ENCODE measurements at places on chromosomes 6 and 20.

DNA sequence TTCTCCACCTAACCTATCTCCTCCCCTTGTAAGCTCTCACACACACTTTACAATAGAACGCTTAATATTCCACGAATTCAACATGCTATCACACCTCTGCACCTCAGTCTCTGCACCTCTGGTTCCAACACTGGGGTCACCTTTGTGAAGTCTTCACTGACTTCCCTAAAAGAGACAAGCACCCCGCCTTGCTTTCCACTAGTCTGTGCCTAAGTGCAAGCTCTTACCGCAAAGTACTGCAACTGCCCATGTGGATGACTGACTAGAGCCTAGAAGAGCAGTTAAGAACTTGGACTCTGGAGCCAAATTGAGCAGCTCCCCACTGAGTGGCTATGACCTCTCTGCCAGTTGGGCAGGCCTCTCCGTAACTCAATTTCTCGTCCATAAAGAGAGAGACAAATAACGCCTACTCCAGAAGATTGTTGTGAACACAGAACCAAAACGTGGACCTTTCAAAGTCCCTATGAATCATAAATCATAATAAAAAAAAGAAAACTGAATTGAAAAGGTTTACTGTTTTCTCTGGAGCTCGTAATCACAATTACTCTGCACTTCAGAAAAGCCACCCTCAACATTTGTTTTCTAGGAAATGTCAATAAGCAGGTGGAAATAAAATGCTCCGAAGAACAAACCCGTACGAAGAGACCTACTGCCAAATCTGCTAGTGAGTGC lies 1.2 kb downstream of the IFNGR1 start:
- peak; percentile 29 for DNase-seq

- no peak for DNase-seq
These were observed 28.1 kb downstream of the RIOK1 start for GRCh38 chr6:7417684-7418083.

- DNase-seq: no peak
These were observed 8.8 kb downstream of the CD109 start for GRCh38 chr6:73704798-73705197.

DNA sequence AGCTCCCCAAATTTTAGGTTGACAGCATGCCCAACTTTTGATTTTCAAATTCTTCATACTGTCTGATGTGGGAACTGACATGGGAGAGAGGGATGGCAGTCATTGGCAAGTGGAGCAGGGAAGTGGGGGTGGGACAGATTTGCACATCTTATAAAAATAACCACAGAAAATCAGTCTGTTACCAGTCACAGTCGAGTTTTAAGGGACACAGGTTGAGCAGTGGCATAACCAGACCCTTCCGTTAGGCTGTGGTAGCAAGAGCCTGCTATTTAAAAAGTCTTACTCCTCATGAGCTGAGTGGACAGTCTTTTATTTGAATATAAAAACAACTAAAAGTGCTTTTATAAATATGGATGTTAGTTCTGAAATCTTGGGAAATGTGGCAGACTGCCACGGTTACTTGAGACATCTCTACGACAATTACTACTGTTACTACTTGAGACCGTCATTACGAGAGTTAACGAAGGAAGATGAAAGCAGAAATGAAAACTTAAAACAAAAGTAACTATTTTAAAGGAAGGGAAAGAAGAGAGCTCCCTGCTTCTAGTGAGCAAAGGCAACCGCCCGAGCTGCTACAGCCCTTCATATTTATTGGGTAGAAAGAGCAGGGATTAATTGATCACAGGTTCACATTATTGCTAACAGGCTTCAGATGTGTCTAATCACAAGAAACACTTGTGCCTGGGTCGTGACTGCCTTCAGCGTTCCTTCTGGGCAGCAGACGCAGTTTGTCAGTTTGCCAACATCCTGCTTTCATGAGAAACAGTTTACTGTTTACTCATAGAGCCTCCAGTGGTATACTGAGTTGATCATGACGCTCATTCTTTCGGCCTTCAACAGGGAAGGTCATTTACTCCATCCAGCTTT lies 71.3 kb downstream of the EFHC1 start:
- DNase-seq: no peak

DNA sequence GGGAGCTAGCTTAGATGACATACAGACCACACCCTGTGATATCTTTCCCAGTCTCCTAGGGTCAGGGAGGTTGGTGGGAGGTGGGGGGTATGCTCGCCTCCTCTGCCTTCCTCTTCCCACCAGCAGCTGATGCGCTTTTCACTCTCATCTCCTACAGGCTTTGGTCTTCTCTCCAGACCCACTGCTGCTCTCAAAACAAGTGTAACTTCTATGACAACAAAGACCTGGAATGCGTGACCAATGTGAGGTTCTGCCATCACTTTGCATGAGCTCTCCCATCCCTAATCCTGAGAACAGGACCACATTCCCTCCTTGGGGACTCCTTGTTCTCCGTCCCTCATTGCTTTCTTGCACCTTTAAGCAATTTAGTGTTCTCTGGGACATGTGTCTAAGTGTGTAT lies 2.7 kb downstream of the CTSA start:
- peak; percentile 31 for DNase-seq

- DNase-seq: peak; percentile 63
These were observed 19.7 kb downstream of the NPEPL1 start for GRCh38 chr20:58712151-58712791.

GRCh38 chr20:19834783-19835182 lies 76.7 kb downstream of the RIN2 start:
- no peak for DNase-seq

DNA sequence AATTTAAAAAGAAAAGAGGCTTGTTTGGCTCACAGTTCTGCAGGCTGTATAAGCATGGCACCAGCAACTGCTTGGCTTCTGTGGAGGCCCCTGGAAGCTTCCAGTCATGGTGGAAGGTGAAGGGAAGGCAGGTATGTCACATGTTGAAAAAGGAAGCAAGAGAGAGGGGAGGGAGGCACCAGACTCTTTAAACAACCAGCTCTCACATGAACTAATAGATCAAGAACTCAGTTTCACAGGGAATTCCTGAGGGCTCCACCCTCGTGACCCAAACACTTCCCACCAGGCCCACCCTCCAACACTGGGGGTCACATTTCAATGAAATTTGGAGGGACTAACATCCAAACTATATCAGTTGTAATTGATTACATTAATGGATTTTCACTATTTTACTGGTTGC lies 127.9 kb upstream of the MLIP start:
- no peak for DNase-seq

- DNase-seq: no peak
These were observed 157.0 kb downstream of the MRPL14 start for GRCh38 chr6:43970068-43970912.

- peak; percentile 98 for DNase-seq
These were observed 38.1 kb downstream of the GNAS start for GRCh38 chr20:58890518-58891085.

- DNase-seq: no peak
These were observed 36.8 kb upstream of the CDKAL1 start for GRCh38 chr6:20497216-20498040.

- DNase-seq: peak; percentile 67
These were observed 9.6 kb downstream of the SRC start for GRCh38 chr20:37355252-37356180.

GRCh38 chr6:166173281-166173951 lies 5.8 kb upstream of the TBXT start:
- no peak for DNase-seq

DNA sequence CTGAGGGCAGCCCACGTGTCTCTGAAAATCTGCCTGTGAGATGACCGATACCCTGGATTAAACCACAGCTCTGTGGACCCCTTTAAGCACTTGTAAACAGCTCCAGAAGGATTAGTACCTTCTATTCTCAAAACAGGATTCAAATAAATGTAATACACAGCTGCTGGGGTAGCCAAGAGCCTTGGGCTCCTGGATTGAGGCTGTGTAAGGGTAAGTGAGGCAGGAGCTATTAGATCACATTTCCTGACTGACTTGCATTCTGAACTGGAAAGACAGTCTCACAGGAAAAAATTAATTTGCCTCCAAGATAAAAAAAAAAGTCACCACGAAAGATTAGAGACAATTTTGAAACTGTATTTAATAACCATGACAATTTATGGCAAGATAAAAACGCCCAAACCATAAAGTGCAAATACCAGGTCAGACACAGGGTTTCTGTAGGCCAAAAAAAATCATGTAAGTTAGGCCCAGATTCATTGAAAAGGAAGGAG lies 78.0 kb downstream of the TRMT11 start:
- DNase-seq: peak; percentile 54

- no peak for DNase-seq
These were observed 89.8 kb upstream of the UST start for GRCh38 chr6:148657048-148657447.
